T-helper 2 cell (primary cell): ENCODE measurements at places on chromosomes 4 and X.

GRCh38 chrX:140804292-140804691, 94.7 kb downstream of the LINC00632 start:
- DNase-seq: no peak

GRCh38 chrX:4435905-4436304, 722.5 kb upstream of the PRKX start:
- DNase-seq: no peak

- DNase-seq: no peak
Measured at GRCh38 chr4:156933633-156934258, 37.9 kb downstream of the PDGFC start.

DNA sequence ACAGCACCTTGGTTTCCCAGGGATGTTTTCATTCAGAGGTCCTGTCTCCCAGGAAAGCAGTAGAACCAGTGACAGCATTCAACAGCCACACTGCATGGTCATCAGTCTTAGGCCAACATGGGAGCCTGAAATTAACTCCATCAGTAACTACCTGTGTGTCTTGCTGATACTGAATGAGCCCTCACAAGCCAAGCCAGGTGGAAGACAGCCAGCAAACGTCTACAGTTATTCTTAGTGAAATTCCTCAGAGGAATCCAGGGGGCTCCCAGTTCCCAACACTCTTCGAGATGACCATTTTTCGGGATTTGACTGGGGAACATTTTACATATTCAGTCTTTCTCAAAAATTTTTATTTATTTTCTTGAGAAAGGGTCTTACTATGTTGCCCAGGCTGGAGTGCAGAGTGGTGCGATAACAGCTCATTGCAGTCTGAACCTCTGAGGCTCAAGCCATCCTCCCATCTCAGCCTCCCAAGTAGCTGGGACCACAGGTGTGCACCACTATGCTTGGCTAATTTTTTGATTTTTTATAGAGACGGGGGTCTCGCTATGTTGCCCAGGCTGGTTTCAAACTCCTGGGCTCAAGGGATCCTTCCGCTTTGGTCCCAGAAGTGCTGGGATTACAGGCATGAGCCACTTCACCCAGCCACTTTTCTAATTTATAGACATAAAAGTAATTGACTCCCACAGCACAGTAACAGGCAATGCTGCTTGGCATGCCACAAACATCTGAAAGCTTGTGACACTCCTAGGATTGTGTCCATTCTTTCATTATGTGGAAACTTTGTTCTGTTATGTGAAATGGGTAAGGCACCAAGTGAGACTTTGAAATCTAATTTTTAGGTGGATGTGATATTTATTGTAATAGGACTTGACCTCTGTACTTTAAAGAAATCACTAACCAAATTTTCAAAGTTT, 116.9 kb downstream of the SOWAHB start:
- DNase-seq: no peak
